ENCODE measurements at places on chromosomes 5 and 9.

GRCh38 chr5:1053391-1054017 is 44.9 kb downstream of the NKD2 start:
- DNase-seq = no peak

- no peak for DNase-seq
Measured at GRCh38 chr9:114925672-114926071, 4.7 kb downstream of the TNFSF8 start.

DNA sequence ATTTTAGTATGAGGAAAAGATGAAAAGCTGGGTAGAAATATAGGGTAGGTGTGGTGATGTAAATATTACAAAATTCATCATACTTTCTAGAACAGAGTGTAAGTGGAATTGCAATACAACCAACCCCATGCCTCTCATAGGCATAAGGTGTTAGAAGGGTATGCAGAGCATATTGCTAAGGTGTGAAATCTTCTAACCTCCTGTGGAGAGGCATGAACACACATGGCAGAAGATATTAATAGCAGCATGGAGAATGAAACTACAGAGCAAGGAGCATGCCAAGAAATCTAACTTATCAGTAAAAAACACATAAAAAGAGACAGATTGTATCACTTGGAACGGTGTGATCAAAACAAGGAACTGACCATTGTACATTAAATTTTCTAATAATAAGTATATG is 441.5 kb downstream of the CDH18 start:
- no peak for DNase-seq

- DNase-seq = no peak
Measured at GRCh38 chr9:95513711-95514110, 3.1 kb downstream of the PTCH1 start.

- DNase-seq = no peak
Measured at GRCh38 chr9:124054582-124055227, 43.1 kb downstream of the LHX2 start.

DNA sequence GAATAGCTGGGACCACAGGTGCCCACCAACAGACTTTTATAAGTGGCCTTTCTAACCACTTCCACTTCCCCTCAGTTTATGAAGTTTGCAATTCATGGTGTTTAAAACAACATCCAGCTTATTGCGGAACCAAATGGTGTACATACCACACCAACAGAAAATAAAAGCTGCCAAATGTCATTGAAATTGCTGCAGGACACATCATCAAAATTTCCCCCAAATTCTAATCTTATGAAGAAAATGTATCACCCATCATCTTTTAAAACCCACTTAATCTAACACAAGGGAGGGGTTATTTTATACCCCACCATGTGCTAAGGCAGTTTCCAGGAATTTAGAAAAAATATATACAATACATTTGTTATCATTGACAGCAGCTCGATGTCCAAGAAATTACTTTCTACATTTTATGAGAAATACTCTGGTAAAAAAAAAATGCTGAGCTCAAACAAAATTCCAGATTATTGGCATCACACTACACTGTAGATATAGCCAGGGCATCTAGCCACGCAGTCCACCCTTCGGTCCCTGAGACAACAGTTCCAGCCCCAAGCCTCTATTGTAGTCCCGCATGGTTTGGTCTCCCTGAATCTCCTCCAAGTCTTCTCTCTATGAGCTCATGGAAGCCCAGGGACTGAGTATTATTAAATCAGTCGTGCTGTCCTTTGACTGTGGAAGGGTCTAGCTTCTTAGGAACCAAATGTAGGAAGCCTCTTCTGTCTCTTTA is 372.8 kb upstream of the SLC30A5 start:
- no peak for DNase-seq

DNA sequence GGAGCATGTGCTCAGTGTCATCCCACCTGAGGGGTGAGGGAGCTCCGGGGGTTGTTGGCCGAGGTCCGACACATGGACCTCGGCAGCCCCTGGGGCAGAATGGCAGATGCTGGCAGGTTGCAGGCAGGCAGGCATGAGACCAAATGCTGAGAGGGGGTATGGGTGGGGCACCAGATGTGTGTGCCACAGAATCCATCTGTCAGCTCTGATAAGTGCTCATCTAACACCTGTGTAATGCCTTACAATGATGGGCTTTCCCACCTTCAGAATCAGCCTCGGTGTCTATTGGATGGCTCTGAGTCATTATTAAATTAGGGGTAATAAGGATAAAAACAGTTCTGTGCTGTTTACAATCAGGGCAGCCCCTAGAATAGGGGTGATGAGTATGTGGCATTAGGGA is 73.1 kb upstream of the SAP30L start:
- DNase-seq = no peak

- DNase-seq = no peak
Measured at GRCh38 chr9:25513509-25514033, 164.7 kb downstream of the TUSC1 start.

GRCh38 chr5:14322437-14323187 is 179.5 kb downstream of the TRIO start:
- no peak for DNase-seq

- no peak for DNase-seq
Measured at GRCh38 chr9:14987858-14988257, 77.6 kb upstream of the FREM1 start.

- DNase-seq = no peak
Measured at GRCh38 chr5:16574789-16575721, 41.7 kb downstream of the RETREG1 start.

DNA sequence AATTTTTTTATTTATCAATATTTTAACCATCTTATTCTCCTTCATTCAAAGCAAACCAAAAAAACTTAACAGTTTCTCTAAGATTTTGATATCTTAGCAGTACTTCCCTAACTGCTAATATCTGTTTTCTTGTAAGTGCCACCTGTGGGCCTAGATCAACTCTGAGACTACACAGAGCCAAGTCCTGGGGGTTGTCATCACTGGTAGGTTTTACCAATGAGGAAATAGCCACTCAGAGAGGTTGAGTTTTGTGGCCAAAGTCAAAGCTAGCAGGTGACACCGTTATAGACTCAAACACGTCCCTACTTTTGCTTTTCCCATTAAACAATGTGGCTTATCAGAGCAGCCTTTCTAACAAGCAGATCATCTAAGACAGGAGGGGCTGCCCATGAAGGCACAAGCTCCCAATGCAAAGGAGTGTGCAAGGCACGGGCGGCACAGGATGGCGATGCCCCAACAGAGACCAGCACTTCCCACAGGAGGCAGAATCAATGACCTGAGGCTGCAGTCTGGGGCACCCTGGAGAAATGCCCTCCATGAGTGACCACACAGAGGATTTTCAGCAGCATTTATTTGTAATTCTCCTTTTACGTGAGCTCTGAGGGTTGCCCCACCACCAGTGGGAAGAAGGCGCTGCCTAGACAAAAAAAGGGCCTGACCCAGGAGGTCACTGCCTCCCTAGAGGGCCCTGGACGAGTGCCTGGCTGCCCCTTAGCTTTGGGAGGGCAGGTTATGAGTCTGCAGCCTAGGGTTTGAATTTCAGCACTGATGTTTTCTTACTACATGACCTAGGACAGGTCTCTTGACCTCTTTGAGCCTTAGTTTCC is 7.4 kb downstream of the TBC1D2 start:
- DNase-seq = no peak

DNA sequence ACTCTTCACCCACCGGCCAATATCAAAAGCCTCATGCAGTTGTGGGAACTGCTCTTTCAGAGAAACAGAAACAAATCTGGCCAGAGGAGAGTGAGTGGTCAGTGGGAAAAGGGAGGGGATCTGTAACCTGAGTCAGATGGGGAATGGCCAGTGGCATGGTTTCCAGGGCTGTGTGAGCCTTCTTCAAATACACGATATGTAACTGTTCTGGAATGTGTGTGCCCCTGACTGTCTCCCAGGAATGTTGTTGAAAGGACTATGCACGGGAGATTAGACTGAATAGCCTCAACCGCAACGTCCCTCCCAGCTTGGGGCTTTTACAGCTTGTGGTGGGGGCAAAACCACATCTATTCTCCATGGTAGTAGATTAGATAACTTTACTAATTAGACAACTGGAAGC is 60.8 kb downstream of the SH3TC2 start:
- no peak for DNase-seq

All from cortex of kidney (tissue), 1 donor.